ENCODE measurements at places on chromosomes 5 and 9.

GRCh38 chr5:91144491-91145332 is 238.4 kb downstream of the ARRDC3 start:
- DNase-seq, result no peak
- peak overlapping the region; percentile 23 for H3K4me3 ChIP-seq
- H3K27me3 ChIP-seq, result no peaks in the 10 kb centered on the region
- no peaks in the 10 kb centered on the region for H3K36me3 ChIP-seq

GRCh38 chr9:97615439-97616072 is 17.6 kb downstream of the TSTD2 start:
- H3K36me3 ChIP-seq, result peaks cover 52% of the 10 kb centered on the region
- no peak overlapping the region for H3K27ac ChIP-seq
- no peaks in the 10 kb centered on the region for H3K27me3 ChIP-seq
- H3K4me3 ChIP-seq, result no peak overlapping the region

GRCh38 chr9:35114113-35114839 is 1.4 kb downstream of the ATOSB start:
- no peaks in the 10 kb centered on the region for H3K27me3 ChIP-seq
- H3K36me3 ChIP-seq, result no peaks in the 10 kb centered on the region
- peak overlapping the region; percentile 62 for H3K4me3 ChIP-seq
- peak overlapping the region; percentile 99 for H3K27ac ChIP-seq

DNA sequence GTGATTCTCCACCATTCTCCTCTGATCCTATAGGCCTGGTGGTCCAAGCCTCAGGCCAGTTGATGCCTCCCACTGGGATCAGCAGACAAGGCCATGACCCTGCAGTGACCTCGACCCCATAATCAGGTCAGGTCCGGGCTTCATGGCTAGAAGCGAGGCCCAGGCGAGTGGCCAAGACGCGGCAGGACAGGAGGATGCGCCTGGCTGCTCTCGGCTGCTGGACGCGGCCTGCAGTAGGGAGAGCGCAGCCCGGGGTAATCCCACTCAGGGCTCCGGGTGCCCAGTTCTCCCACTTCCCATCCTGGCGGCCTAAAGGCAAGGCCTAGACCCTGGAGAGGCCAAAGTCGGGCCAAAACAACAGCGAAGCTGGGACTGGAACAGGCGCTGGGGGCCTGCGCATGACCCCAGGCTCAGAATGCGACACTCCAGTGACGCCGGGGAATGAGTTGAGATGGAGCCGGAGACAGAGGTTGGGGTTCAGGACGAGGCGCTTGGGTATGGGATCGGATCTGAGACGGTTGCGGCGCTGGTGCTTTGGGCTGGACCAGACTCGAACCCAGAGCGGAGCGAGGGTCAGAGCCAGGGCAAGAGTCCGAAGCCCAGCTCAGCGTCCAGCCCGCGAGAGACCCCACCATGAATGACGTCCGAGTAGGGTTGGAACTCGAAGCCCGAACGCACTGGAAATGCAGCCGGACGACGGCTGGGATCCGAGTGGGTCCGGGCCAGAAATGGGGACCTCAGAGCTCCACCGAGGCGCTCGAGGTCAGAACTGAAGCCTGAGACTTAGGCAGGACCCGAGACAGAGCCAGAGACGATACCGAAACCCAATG is 3.2 kb downstream of the LHX6 start:
- no peak overlapping the region for H3K27ac ChIP-seq
- H3K4me1 ChIP-seq, result peaks cover 3% of the 10 kb centered on the region
- H3K4me3 ChIP-seq, result peak overlapping the region; percentile 22
- H3K27me3 ChIP-seq, result peaks cover 26% of the 10 kb centered on the region

GRCh38 chr5:156498226-156498980 is 171.4 kb downstream of the SGCD start:
- no peaks in the 10 kb centered on the region for H3K27me3 ChIP-seq
- no peak overlapping the region for H3K4me3 ChIP-seq
- H3K27ac ChIP-seq, result no peak overlapping the region
- H3K36me3 ChIP-seq, result no peaks in the 10 kb centered on the region
- no peak for DNase-seq

DNA sequence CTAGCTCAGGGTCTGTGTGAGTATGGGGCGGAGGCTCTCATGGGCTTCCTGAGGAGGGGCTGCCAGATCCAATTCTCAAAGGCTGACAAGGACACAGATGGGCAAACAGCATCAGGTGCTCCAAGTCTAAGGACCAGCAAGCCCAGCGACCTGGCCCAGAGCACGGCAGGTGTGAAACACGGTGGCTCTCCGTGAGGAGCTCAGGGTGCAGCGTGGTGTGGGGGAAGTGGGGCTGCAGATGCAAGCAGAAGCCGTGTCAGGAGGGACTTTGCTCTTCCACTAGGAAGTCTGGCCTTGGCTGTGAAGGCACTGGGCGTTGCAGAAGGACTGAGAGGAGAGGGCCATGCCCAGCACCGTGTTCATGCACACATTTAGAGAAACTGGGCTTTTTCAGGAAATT is 420.0 kb downstream of the GADD45G start:
- no peaks in the 10 kb centered on the region for H3K36me3 ChIP-seq
- no peaks in the 10 kb centered on the region for H3K27me3 ChIP-seq
- peaks cover 17% of the 10 kb centered on the region for H3K4me1 ChIP-seq

DNA sequence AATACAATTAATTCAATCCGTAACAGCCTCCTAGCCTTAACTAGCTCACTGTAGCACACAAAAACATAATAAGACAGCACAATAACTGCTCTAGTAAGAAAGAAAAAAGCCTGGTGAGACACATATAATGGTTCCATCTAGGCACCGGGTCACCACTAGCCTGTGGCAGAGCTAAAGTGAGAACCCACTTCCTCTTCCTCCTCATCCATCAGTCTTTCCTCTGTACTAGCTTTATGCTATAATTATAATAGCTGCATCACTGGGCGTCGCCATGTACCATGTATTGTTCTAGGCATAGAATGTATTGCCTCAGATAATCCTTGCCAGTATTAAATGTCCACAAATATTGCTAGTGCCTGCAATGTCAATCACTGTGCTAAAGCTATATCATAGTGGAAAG is 23.1 kb downstream of the ADRB2 start:
- no peaks in the 10 kb centered on the region for H3K27me3 ChIP-seq
- no peak for DNase-seq
- H3K4me3 ChIP-seq, result no peak overlapping the region
- H3K4me1 ChIP-seq, result no peaks in the 10 kb centered on the region
- H3K36me3 ChIP-seq, result no peaks in the 10 kb centered on the region

DNA sequence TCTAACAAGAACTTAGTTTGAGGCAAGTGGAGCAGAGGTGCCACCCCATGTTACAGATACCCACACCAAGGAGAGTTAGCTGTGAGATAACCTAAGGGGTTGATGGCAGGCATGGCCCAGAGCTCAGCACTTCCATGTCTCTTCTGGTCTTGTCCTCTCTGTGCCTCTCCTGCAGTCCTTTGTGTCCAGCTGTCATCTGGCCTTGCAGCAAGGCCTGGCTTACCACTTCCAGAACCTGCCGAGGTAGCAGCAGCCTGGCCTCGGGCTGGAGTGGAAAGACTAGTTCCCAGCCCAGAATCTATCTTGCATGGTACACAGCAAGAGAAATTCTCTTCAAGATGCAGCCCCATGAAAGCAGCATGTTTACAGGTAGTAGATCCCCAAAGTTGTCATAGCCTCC is 41.5 kb downstream of the PIP5K1B start:
- H3K36me3 ChIP-seq, result no peaks in the 10 kb centered on the region
- H3K4me1 ChIP-seq, result no peaks in the 10 kb centered on the region
- H3K27ac ChIP-seq, result no peak overlapping the region
- no peak overlapping the region for H3K4me3 ChIP-seq

DNA sequence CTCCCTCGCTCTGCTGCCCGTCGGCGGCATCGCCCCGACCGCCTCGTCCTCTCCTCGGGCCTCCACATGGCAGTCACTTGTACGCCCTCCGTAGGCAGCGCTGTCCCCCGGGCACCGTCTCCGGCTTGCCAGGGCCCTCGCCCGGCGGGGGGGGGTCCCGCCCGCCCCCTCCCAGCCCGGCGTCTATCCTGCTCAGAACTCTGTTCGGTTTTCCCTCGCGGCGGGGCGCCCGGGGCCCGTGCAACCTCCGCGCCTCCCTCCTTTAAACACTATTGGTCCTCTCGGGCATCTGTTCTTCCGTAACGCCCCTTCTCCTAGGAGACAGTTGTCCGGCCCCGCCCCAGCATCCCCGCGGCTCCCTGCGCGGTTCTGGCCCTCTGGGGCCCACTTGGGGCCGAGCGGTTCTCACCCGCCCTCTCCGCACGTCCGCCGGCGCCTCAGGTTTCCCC is 831 bp downstream of the ODF2 start:
- H3K4me3 ChIP-seq, result peak overlapping the region; percentile 71
- H3K36me3 ChIP-seq, result peaks cover 14% of the 10 kb centered on the region
- no peaks in the 10 kb centered on the region for H3K27me3 ChIP-seq
- peak; percentile 10 for DNase-seq
- no peaks in the 10 kb centered on the region for H3K4me1 ChIP-seq
- H3K27ac ChIP-seq, result peak overlapping the region; percentile 89

- H3K4me1 ChIP-seq, result no peaks in the 10 kb centered on the region
- H3K4me3 ChIP-seq, result no peak overlapping the region
- H3K27ac ChIP-seq, result no peak overlapping the region
- no peaks in the 10 kb centered on the region for H3K36me3 ChIP-seq
These were observed 473.0 kb downstream of the TUSC1 start for GRCh38 chr9:25205285-25205684.

GRCh38 chr9:133320421-133320881 is 15.5 kb downstream of the SURF6 start:
- no peaks in the 10 kb centered on the region for H3K36me3 ChIP-seq
- peak; percentile 39 for DNase-seq
- no peaks in the 10 kb centered on the region for H3K4me1 ChIP-seq
- no peak overlapping the region for H3K4me3 ChIP-seq
- no peak overlapping the region for H3K27ac ChIP-seq

GRCh38 chr9:38075272-38075671 is 6.2 kb upstream of the SHB start:
- H3K36me3 ChIP-seq, result no peaks in the 10 kb centered on the region
- no peaks in the 10 kb centered on the region for H3K4me1 ChIP-seq
- DNase-seq, result no peak
- H3K4me3 ChIP-seq, result no peak overlapping the region

DNA sequence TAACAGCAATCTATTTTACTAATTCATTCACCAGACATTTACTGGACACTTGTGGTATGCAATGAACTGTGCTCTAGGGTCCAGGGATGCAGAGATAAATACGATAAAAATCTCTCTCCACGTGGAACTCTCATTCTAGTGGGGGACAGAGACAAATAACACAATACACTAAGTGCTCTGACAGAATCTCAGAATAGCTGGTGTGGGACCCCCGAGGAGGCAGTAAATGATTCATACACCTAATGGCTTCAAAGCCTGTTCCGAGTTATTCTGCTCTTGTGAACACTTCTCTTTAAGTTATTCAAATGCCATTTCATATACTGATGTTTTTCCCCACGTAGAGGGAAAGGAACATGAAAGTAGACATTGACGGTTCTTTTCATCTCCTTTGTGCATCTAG is 302.0 kb upstream of the PDE4D start:
- H3K27me3 ChIP-seq, result no peaks in the 10 kb centered on the region
- H3K4me3 ChIP-seq, result no peak overlapping the region
- H3K4me1 ChIP-seq, result no peaks in the 10 kb centered on the region

DNA sequence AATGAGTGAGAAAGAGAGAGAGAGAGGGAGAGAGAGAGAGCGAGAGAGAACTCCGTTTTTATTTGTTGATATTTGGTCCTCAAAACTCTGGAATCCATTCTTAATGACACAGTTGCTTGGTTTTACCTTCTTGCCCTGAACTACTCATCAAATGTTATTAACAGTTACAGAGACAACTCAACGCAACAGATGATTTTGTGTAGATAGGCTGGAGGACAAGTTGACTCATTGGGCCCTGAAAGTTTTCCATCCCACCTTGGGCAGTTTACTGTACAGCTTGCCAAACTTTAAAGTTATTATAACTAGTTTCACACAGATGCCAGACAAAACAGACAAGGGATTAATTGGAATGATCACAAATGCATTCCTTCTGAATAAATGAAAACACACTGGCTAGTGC is 339.9 kb downstream of the ARL15 start:
- no peaks in the 10 kb centered on the region for H3K4me1 ChIP-seq
- H3K4me3 ChIP-seq, result no peak overlapping the region
- no peak overlapping the region for H3K27ac ChIP-seq
- H3K36me3 ChIP-seq, result no peaks in the 10 kb centered on the region
- H3K27me3 ChIP-seq, result no peaks in the 10 kb centered on the region
- no peak for DNase-seq

GRCh38 chr5:62791059-62791458 is 212.4 kb downstream of the LRRC70 start:
- H3K27me3 ChIP-seq, result no peaks in the 10 kb centered on the region
- H3K36me3 ChIP-seq, result no peaks in the 10 kb centered on the region
- H3K27ac ChIP-seq, result no peak overlapping the region

- no peaks in the 10 kb centered on the region for H3K4me1 ChIP-seq
- DNase-seq, result no peak
- H3K4me3 ChIP-seq, result no peak overlapping the region
- no peaks in the 10 kb centered on the region for H3K27me3 ChIP-seq
- H3K36me3 ChIP-seq, result no peaks in the 10 kb centered on the region
These were observed 124.3 kb downstream of the ENC1 start for GRCh38 chr5:74516211-74516636.

DNA sequence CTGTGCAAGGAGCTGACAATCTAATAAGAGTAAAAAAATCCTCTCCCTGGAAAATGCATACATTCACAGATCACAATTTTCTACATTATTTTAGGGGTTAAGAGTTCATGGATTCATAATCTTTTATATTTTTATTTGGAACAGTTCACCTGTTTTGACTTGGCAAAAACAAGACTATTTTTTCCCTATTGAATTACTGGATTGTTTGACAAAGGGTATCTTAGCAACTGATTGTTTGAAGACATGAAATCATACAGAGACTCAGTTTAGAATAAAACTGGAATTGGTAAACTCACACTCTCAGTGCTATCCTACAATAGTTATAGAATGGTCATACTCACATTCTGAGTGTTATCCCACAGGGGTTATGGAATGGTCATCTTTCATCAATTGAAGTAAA is 358.2 kb upstream of the PTGER4 start:
- H3K36me3 ChIP-seq, result no peaks in the 10 kb centered on the region
- no peak overlapping the region for H3K4me3 ChIP-seq
- H3K27ac ChIP-seq, result no peak overlapping the region
- no peak for DNase-seq
- H3K4me1 ChIP-seq, result no peaks in the 10 kb centered on the region
- no peaks in the 10 kb centered on the region for H3K27me3 ChIP-seq

DNA sequence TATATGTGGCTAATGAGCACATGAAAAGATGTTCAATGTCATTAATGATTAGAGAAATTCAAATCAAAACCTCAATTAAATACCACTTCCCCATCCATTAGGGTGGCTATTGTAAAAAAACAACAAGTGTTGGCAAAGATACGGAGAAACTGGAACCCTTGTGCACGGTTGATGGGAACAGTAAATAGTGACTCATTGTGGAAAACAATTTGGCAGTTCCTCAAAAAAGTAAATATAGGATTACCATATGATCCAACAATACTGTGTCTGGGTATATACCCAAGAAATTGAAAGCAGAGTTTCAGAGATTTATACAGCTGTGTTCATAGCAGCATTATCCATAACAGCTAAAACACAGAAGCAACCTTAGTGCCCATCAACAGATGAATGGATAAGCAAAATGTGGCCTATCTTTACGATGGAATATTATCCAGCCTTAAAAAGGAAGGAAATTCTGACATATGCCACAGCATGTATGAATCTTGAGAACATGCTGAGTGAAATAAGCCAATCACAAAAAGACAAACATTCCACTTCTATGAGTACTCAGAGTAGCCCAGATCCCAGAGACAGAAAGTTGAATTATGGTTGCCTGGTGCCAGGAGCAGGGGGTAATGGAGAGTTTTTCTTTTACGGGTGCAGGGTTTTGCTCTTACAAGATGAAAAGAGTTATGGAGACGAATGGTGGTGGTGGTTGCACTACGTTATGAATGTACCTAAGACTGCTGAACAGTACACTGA is 41.4 kb upstream of the LRRC14B start:
- no peak for DNase-seq
- no peak overlapping the region for H3K4me3 ChIP-seq
- H3K27ac ChIP-seq, result no peak overlapping the region
- no peaks in the 10 kb centered on the region for H3K4me1 ChIP-seq
- H3K36me3 ChIP-seq, result no peaks in the 10 kb centered on the region
